ENCODE measurements at places on chromosomes 4 and X.
A peak's percentile ranks its signal among the peaks of the same experiment; 100 is the strongest.

GRCh38 chr4:135777361-135777760, 1575.8 kb upstream of the PABPC4L start:
- DNase-seq = no peak

DNA sequence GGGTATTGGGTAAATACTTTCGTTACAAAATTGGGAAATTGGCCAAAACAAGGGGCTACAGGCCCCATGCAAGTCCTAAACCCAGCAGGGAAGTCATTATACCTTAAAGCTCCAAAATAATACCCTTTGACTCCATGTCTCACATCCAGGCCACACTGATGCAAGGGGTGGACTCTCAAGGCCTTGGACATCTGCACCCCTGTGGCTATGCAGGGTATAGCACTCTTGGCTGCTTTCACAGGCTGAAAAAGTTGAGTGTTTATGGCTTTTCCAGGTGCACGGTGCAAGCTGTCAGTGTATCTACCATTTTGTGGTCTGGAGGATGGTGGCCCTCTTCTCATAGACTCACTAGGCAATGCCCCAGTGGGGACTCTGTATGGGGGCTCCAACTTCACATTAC, 326.5 kb downstream of the TEX13C start:
- DNase-seq = no peak

- DNase-seq = no peak
These were observed 61.8 kb downstream of the GPC3 start for GRCh38 chrX:133923548-133923947.

DNA sequence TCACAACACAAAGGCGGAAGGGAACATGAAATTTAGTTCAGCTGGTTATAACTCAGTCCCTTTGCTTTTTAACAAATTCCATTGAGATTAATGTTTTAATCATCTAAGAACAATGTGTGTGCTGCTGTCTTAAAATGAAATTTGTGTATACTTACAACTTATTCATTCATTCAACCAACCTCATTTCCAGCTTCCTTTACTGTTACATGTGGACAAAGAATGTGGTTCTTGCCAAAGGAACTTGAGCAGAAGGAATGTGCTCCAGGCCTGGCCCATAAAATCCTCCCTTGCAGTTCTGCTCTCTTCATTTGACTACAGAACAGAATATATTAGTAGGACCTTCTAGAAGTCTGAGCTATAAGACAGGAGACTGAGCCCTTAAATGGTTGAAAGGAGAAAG, 176.8 kb upstream of the GLRA2 start:
- no peak for DNase-seq

GRCh38 chr4:43816116-43816515, 632.5 kb downstream of the KCTD8 start:
- DNase-seq = no peak

GRCh38 chrX:119606280-119607017, at the start of gene NKRF:
TSS of gene NKRF (minus strand) at chrX:119606424.
- DNase-seq = peak; percentile 98

DNA sequence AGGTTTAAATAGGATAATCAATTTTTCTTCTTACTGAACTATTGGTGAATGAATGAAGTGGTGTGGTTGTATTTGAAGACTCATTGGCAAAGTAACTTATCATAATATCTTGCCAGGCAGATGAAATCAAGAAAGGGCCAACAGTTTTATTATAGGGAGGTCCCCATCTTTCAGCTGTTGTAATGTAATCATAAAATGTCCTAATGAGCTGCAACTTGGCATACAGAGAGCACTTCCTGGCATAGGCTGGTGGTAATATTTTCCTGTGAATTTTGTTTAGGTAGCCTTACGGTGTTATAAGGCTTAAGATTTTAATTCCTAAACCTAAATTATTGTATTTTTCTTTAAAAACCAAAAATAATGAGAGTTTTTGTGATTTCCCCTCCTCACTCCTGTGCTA, 17.5 kb downstream of the FHIP1A start:
- DNase-seq = no peak

- no peak for DNase-seq
These were observed 14.3 kb downstream of the PCDH19 start for GRCh38 chrX:100395781-100396180.

DNA sequence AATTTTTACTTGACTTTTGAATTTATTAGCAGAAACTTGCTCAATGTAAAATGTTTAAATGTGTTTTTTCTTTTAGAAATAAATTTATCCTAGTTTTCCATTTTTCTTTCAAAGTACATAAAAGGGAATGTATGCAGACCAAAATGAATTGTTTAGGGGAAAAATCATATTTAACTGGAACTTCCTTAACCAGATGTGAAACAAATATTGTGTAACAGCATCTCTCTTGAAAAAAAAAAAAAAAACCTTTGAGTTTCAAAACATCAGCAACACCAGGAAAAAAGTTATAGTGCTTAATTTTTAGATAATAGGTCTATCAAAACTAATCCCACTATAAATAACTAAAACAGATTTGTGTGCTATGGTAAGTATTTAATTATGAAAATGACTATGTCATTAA, 14.5 kb upstream of the CCNA2 start:
- no peak for DNase-seq

GRCh38 chrX:155819966-155820491, 61.1 kb upstream of the VAMP7 start:
- peak; percentile 75 for DNase-seq

- DNase-seq = peak; percentile 69
These were observed 13.6 kb downstream of the EXOC1 start for GRCh38 chr4:55866973-55867574.

DNA sequence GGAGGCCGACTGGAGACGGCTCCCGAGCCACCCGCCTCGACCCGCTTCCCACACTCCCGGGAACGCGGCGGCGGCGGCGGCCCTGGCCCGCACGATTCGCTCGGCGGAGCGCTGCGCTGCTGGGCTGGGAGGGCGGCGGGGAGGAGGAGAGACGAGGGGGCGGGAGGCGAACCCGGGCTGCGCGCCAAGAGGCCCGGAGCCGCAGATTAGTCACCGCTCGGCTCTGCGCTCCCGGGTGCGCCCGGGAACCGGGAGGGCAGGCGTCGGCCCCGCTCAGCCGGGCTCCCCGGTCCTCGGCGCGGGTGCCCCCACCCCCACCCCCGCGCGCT, 11.2 kb upstream of the BCOR start:
- peak; percentile 76 for DNase-seq

DNA sequence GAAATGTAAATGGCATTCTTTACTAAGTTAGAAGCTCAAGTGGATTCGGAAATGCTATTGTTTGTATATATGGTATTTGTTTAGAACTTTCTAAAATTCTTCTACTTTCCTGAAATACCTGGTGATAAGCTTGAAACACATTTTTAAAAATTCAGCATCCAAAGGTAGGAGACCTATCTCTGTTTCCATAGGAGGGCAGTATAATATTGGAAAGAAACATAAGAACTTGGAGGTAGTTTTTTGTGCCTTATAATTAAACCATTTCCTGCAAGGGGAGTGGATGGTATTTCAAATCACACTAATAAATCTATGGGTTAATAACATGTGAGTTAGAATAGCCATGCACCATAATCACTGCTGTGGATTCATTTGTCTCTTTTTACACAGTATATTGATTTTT, 217.4 kb upstream of the AADAT start:
- no peak for DNase-seq

- DNase-seq = no peak
These were observed 1.9 kb downstream of the ADGRA3 start for GRCh38 chr4:22514001-22514400.

DNA sequence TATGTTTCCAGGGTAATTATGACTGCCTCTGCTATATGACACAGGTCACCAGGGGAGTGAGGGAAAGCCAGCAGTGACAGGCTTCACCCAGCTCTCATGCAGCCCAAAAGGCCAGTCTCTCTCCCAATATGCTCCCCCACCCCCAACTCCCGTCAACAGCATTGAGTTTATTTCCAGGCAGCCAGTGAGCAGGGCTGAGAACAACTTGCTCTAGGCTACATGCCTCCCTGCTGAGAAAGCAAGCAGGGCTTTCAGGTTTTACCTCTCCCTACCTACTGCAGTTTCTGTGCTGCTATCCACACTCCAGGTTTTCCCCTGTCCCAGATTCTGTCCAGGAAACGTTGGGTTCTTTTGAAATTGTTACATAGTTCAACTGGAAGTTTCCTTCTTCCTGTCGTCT, 291.4 kb downstream of the PABPC4L start:
- DNase-seq = no peak

- no peak for DNase-seq
These were observed 48.4 kb upstream of the MAP3K15 start for GRCh38 chrX:19563746-19564145.

- no peak for DNase-seq
These were observed 9.9 kb upstream of the SPON2 start for GRCh38 chr4:1182313-1182712.

- no peak for DNase-seq
These were observed 116.5 kb upstream of the RBPJ start for GRCh38 chr4:26204249-26204825.

DNA sequence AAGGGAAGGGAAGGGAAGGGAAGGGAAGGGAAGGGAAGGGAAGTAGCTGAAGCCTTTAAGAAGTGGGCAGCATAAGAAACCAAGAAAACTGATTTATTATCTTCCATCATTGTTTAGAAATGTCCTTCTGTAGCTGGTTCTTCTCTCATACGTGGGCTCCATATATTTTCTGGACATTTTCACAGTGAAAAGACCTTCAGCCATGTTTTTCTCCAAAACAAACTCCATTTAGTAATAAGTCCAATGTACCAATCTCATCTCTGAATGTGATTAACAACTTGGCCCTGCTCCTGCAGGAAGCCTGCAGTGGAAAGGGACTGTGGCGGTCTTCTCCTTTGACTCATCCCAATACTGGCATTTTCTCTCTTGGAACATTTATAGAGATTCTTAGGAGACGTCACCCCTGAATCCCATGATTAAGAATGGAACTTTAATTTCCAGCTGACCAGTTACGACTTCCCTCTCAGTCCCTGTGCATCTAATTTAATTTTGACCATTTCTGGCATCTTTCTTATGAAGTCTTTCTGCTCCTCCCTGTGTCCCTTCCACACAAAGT, 96.6 kb upstream of the GUCY1A1 start:
- DNase-seq = no peak

GRCh38 chr4:52551487-52551886, 107.6 kb downstream of the USP46 start:
- no peak for DNase-seq

GRCh38 chr4:14076776-14077175, 449.3 kb upstream of the BOD1L1 start:
- no peak for DNase-seq

GRCh38 chr4:38611676-38612075, 52.3 kb upstream of the KLF3 start:
- DNase-seq = no peak

GRCh38 chr4:155693015-155693663, 26.5 kb downstream of the GUCY1A1 start:
- DNase-seq = no peak

DNA sequence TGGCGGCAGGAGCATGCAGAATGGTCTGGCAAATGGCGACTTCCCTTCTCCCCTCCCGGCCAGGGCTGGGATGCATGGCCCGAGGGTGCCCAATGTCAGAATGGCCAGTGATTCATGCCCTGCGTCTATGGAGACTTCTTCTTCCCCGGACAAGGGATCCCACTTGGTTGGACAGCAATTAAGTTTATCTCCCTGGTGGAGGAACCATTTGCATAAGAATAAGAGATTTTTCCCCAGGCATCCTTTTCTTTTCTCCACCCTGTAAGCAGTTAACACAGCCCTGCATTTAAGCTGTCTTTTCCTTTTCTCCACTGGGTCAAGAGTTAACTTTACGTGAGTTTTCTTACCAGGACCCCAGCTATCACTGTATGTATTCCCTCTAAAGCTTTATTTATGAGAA, 856.6 kb downstream of the GLUD2 start:
- no peak for DNase-seq

DNA sequence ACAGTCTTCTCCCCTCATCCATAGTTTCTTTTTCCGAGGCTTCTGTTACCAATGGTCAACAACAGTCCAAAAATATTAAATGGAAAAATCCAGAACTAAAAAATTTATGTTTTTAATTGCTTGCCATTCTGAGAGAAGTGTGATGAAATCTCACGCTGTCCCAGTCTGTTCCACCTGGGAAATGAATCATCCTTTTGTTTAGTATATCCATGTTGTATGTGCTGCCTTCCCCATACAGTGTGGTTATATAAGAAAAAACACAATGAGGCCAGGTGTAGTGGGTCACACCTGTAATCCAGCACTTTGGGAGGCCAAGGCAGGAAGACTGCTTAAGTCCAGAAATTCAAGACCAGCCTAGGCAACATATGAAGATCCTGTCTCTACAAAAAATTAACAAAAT, 161.6 kb downstream of the CHIC2 start:
- DNase-seq = no peak

- DNase-seq = no peak
These were observed at the start of gene FGF13 for GRCh38 chrX:138711399-138712347. TSS of gene FGF13 (minus strand) at chrX:138711717. CDS start at chrX:138711003, 714 bp downstream.

All from NCI-H2081 (cell line).